ENCODE measurements at places on chromosomes 11 and 22.

- peak; percentile 90 for DNase-seq
Measured at GRCh38 chr11:126132319-126132718, 69.7 kb upstream of the CDON start.

DNA sequence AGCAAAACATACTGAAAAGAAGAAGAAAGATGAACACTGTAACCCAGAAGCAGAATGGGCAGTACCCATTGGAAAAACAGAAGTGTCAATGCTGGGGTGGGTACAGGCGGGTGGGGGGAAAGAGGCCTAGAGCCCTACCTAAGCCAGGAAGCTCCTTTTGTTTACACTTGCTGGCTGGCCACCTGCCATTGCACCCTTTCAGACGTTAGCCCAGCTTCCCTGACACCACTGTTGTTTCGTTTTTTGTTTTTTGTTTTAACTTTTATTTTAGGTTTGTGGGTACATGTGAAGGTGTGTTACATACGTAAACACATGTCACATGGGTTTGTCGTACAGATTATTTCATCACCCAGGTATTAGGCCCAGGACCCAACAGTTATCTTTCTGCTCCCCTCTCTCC is 55.4 kb downstream of the PLEKHA7 start:
- no peak for DNase-seq

GRCh38 chr22:29623553-29624169 is 20.2 kb downstream of the NF2 start:
- no peak for DNase-seq

- no peak for DNase-seq
Measured at GRCh38 chr11:130876100-130876499, 40.2 kb downstream of the SNX19 start.

DNA sequence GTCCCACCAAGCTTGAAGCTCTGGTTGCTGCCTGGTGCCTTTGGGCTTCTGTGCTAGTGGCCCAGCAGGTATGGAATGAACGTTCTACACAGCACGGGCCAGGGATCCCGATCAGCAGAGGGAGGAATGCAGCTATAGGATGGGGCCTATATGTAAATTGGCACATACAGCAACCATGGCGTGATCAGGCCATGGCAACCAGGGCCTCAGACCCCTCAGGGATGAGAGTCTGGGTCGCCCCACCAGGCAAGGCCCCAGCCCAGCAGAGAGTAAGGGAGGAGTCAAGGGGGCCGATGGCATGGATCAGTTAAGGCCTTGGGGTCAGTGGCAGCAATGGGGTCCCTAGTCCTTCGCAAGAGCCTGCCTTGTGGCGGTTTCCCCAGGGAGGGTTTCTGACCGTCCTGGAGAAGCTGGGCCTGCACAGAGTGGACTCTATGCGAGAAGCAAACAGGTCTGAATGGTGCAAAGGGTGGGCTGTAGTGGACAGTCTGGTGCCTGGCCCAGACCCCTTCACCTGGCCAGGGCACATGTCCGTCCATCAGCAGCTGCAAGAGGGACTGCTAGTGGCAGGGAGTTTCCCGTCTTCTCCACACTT is 98.6 kb downstream of the RPS6KA4 start:
- DNase-seq = peak; percentile 52
